ENCODE measurements at places on chromosomes 6 and 20.

GRCh38 chr6:501891-502601 lies 110.5 kb downstream of the IRF4 start:
- DNase-seq, result no peak

GRCh38 chr6:69622230-69622629 lies 174.6 kb downstream of the LMBRD1 start:
- DNase-seq, result no peak

DNA sequence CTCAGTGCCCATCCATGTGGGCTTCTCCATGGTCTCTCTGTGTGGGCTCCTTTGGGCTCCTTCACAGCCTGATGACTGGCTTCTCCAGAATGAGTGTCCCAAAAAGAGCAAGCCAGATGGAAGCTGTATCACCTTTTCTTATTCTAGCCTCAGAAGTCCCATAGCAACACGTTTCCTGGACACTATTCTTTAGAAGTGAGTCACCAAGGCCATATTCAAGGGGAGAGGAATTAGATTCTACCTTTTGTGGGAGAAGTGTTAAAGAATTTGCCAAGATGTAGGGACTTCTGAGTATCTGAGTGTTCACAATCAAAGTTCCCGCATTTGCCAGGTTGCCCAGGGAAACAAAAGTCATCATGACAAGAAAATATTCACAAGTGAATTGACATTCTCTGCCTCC lies 20.7 kb upstream of the TBC1D22B start:
- DNase-seq, result no peak

GRCh38 chr6:26234421-26235301 lies 130.3 kb upstream of the BTN3A2 start:
- DNase-seq, result no peak

DNA sequence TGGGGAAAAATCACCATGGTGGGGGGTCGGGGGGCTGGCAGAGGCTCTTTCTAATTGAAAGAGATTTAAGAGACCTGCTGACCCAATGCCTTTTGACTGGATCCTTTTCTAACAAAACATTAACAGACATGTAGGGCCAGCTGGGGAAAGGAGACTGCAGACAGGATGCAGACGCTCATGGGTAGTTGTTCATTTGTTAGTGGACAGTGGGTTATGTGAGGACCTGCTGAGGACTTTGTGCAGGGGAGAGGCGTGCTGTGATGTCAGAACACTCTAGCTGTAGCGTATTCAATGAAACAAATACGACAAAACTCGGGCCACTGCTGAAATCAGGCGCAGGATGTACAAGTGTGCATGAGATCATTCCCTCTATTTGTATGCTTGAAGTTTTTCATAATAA lies 1.2 kb downstream of the IP6K3 start:
- DNase-seq, result no peak

DNA sequence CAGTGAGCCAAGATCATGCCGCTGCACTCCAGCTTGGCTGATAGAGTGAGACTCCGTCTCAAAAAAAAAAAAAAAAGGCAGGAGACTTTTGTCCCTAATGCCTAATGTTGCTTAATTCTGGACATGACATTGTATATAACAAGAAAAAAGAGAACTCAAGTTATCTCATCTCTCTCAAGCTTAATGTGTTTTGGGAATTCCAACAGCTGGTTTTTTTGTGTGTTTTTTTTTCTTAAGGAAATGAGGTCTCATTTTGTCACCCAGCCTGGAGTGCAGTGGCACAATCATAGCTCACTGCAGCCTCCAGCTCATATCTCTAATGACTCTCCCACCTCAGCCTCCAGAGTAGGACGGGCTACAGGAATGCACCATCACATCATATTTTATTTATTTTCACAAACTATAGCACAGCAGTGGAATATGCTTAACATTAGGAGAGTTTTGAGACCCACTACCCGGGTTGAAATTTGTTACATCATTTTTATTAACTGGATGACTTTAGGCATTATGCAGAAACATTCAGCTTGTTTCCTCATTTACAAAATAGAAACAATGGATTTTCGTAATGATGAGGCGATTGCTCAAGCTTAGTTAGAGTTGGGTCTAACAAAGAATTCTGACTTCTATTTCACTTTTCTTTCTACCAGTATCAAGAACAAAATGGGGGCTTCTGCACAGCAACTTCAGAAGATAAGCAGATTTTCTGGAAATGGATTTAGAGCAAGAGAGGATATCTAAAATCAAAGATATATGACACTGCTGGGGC lies 104.1 kb upstream of the BTN3A2 start:
- DNase-seq, result no peak

- no peak for DNase-seq
These were observed 41.8 kb downstream of the DSTN start for GRCh38 chr20:17611540-17612286.

- no peak for DNase-seq
These were observed 13.7 kb downstream of the OR5V1 start for GRCh38 chr6:29354980-29355379.

GRCh38 chr6:105982761-105983540 lies 103.2 kb upstream of the PRDM1 start:
- no peak for DNase-seq

GRCh38 chr20:25338112-25339023 lies 52.3 kb downstream of the ABHD12 start:
- DNase-seq, result no peak

DNA sequence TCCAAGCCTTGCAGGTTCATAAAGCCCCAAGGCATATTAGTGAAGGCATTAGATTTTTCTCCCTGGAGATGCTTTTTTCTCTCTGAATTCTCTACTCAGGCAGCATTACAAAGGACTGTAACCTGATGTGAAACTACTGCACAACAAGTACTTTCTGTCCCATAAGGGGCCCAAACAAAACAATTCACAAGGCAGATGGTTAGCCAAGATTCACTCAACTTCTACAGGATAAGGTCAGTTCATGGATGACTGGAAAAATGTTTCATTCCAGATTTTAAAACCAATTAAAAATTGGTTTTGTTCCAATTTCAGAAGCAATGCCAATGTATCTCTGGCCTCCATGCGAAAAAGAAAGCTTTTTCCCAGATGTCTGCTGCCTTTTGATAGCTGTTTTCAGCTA lies 181.8 kb downstream of the KHDC1L start:
- DNase-seq, result no peak

DNA sequence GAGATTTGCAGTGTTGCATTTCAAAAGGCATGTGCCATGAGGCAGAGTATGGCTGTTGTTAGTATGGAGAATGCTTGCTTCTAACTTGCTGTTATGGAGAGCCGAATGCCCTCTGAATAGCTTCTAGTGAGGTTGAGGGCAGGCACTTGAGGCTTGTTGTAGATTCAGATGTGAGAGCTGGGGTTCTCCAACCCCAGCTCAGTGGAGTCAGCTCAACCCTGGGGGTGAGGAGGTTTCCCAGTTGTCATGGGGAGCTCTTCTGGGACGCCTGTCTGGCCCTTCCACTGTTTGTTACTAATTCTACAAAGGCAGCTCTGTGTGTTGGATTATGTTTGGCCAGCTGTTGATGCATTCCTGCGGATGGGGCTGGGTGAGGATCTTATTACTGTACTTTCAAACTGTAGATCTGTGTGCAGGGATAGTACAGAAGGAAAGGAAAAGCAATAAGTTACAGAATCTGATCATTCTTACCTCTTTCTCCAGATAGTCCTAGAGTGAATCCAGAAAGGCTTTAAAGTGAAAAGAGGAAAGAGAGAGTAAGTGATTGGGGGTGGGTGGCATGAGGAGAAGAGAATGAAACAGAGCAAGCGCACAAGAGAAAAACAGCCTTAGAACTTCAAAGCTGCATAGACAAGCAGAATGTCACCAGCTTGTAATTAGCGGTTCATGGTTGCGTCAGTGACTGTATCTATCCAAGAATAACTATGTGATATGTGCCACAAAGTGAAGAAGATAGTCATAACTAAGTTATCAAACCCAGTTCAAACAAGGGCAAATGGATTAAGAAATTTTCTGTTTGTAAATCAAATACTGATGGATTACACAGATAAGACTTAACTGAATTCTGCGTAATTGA lies 148.7 kb downstream of the PRL start:
- DNase-seq, result peak; percentile 21

All from NCI-H1930 (cell line).